ENCODE measurements at places on chromosomes 7 and 10.

GRCh38 chr10:52778511-52779392 is 6.2 kb upstream of the MBL2 start:
- DNase-seq = peak; percentile 5

DNA sequence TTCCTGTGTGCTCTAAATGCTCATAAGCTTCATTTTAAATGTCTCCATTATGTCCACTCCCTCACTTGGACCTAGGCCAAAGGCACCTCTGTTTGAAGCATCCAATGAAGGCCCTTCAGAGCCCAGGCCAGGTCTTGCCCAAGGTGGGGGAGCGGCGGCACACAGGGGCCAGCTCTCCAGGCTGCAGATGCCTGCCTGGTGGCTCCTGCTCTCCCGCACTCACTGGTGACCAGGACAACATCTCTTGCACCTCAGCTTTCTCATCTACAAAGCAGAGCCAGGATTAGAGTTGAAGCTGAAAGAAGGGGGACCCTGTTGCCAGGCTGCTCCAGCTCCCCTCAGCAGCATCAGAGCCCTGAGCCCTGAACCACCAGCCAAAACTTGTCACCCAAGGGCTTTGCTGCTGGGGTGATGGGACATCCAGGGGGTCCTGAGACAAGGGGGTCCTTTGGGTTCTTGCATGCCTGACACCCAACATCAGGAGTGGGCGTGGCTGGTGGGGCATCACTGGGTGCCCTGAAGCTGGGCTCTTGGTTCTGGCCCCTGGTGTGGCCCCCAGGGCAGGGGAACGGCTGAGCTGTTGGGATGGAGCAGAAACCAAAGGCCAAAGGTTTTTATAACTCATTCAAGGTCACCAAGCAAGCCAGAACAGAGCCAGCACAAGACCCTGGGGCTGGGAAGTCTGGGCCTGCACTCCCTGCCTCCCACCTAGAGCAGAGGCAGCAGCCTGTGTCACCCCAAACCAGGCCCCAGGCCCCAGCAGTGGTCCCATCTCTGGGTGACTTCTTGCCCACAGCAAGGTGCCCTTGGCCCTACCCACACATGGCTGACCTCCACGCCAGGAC is 1.2 kb downstream of the NACAD start:
- no peak for DNase-seq

DNA sequence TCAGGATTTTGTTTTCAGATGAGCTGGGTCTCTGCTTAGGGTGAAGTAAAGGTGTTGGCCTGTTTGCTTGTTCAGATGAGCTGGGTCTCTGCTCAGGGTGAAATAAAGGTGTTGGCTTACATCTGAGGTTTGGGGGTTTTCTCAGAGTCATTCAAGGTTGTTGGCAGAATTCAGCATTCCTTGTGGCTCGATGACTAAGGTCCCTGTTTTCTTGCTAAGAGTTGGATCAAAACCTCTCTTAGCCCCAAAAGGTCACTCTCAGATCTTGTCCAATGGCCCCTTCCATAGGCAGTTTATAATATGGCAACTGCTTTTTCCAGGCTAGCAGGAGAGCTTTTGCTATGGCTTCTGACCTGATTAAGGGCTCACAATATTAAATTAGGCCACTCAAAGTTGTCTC is 106.6 kb downstream of the ADAM22 start:
- no peak for DNase-seq

DNA sequence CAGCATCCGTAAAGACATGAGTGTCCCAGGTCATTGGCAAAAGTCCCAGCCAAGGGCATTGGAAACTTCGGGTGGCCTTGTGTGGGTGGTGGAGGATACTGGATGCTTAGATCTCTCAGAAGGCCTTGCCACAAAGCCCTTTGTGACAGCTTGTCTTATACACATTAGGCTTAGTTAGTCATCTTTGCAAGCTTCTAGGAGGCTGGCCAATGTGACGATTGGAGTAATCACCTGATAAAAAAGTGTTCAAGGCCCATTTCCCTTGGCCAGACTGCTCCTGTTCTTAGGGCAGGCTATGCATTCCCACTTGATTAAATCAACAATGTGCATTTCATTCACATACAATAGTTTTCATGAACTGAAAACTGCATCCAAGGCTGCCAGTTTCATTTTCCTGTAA is 26.9 kb downstream of the NPS start:
- no peak for DNase-seq

GRCh38 chr7:111080495-111081105 is 10.3 kb upstream of the LRRN3 start:
- DNase-seq = no peak

GRCh38 chr10:121293110-121293509 is 305.1 kb downstream of the FGFR2 start:
- DNase-seq = no peak

DNA sequence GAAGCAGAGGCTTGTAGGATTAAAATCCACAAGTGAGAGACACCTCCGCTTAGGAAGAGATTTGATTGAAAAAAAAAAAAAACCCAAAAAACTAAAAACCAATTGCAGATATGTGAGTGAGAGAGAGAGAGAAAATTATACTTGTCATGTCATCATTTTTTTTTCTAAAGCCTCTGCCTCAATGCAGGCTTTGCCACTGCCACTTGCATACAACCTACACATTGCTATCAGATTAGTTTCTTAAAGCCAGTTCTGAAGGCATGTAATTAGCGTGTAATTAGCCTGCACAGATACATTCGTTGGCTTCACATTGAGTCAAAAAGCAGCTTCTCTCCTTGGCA is 86.1 kb upstream of the MTPN start:
- no peak for DNase-seq

GRCh38 chr10:35424680-35425285 is 88.5 kb downstream of the CCNY start:
- DNase-seq = no peak
